Fibroblast of upper back skin (primary cell): ENCODE measurements at places on chromosomes 1 and 21.

DNA sequence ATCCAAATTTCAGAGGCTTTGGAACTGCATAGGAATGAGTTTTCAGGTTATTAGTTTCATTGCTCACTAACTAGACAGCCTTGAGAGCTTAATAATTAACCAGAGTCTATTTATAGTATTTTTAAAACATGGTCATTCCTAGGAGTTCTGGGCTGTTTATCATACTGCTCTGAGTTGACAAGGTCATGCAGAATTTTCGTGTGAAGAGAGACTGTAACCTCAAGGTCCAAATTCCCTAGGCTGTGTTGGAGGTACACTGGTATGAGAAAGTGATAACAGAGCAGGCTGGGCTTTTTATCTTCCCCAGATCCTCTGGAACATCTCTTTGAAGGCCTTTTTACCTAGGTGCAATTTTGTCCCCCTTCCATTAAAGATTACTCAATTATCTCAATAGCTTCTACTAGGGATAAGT, 736.3 kb downstream of the LTN1 start:
- DNase-seq: peak; percentile 32

DNA sequence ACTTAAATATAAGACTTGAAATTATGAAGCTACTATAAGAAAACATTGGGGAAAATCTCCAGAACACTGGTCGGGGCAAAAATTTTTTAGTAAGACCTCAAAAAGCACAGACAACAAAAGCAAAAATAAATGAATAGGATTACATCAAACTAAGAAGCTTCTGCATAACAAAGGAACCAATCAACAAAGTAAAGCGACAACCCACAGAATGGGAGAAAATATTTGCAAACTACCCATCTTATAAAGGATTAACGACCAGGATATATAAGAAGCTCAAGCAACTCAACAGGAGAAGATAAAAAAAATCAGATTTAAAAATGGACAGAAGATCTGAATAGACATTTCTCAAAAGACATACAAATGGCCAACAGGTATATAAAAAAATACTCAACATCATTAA, 19.1 kb downstream of the UCHL5 start:
- DNase-seq: no peak

DNA sequence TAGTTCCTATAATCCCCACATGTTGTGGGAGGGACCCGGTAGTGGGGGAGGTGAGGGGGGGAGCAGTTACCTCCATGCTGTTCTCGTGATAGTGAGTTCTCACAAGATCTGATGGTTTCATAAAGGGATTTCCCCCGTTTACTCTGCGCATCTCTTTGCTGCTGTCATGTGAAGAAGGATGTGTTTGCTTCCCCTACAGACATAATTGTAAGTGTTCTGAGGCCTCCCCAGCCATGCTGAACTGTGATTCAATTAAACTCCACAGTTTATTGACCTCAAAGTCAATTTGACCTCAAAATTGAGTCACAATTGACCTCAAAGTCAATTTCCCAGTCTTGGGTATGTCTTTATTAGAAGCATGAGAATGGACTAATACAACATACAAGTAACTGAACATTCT, 19.7 kb downstream of the DPH5 start:
- no peak for DNase-seq

- DNase-seq: no peak
These were observed 12.9 kb downstream of the C8A start for GRCh38 chr1:56867491-56867890.

- peak; percentile 83 for DNase-seq
These were observed 167.2 kb upstream of the HMCN1 start for GRCh38 chr1:185566995-185567394.

DNA sequence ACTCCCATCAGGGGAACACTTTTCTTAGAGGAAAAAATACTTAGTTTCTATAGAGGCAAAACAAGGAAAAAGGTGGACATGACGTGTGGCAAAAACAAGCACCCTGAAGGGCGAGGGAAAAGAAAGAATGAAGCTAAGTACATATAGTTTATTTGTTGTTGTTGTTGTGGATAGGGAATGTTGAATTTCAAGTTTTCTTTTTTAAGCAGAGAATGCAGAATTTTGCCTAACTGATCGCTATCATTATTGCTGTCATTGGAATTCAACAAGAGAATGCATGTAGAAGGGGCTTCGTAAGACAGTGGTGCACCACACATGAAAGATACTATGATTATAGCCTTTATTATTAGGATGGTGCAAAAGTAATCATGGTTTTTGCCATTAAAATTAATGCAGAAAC, 144.0 kb downstream of the LMO4 start:
- no peak for DNase-seq

DNA sequence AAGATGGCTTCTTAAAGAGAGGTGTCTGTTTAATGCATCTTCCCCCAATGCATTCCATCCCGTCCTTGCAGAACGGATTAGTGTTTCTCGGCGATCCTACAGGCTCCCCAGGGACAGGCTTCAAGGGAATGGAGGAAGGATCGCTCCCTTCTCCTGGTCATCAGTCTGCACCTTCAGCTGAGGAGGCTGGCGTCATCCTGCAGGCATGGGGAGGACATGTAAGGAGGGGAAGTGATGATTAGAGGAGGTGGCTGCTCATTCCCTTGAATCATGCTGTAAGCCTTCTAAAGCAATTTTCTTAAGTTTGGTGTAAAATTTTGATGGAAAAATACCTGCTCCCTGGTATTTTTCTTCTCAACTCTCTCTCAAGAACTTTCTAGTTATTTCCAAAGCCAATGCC, 603.6 kb downstream of the NPHP4 start:
- DNase-seq: no peak

DNA sequence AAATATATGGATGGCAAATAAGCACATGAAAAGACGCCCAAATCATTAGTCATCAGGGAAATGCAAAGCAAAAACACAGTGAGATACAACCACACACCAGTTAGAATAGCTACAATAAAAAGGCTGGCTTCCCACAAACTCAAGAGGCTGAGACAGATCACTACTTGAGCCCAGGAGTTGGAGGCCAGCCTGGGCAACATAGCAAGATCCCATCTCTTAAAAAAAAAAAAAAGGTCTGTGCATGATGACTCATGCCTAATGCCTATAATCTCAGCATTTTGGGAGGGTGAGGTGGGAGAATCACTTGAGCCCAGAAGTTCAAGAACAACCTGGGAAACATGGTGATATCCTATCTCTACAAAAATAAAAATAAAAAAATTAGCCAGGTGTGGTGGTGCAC, 19.8 kb downstream of the LDLRAD1 start:
- DNase-seq: no peak

DNA sequence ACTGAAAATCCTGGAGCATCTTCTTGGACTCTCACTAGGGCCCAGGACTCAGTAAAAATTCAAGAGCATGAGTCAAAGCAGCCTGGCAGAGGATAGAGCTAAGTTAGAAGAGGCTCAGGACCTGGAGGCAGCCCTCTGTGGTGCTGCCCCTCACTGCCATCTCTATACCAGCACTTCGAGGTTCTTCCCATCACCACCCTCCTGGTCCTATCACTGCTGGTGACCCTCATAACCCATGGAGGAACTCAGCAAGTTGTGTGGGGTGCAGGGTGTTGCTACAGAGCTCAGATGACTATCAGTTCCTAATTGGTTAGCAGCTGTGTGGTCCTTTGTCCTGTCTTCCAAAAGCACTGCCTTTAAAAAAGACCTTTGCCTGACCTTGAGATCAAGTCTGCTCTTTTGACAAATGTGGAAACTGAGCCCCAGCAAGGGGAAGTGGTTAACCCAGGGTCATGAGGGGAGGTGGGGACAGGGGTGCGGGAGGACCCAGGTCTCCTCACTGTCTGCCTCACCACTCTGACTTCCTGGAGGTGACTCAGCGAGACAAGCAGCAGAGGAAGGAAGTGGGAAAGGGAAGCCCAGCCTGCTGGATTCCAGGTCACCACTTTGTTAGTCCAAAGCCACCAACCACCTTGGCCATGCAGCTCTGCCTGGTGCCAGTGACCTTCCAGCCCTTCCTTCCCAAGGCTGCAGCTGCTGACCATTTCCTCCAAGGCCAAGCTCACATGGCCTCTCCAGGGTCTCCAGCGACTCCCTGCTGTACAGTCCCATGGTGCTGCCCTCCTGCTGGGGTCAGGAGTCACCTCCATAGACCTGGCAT, 199.4 kb upstream of the EDN2 start:
- peak; percentile 29 for DNase-seq

- DNase-seq: no peak
These were observed 11.5 kb downstream of the ARHGEF16 start for GRCh38 chr1:3465935-3466321.

GRCh38 chr1:22854688-22855565, 117.7 kb downstream of the LACTBL1 start:
- no peak for DNase-seq

DNA sequence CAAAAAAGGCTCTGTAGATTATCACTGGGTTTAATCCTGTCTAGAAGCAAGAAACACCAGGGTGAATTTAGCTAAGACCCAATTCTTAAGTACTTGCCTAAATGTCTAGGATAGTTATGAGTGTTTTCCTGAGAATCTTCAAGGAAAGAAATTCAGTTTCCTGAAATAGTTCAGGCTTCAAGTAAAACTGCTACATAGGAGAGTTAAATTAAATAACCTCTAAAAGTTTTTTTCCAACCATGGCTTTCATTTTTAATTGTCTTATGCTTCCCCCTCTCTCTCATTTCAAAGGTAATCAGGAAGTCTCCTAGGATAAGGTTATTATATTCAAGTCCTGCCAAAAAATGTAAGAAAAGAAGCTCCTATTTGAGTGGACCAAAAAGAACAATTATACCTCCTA, 46.7 kb upstream of the FBXO28 start:
- DNase-seq: no peak

- no peak for DNase-seq
These were observed 492 bp upstream of the PGM1 start for GRCh38 chr1:63592536-63593302.

- no peak for DNase-seq
These were observed 60.3 kb downstream of the SLC45A1 start for GRCh38 chr1:8378178-8378577.

GRCh38 chr1:25573961-25574360, 30.6 kb downstream of the LDLRAP1 start:
- no peak for DNase-seq

DNA sequence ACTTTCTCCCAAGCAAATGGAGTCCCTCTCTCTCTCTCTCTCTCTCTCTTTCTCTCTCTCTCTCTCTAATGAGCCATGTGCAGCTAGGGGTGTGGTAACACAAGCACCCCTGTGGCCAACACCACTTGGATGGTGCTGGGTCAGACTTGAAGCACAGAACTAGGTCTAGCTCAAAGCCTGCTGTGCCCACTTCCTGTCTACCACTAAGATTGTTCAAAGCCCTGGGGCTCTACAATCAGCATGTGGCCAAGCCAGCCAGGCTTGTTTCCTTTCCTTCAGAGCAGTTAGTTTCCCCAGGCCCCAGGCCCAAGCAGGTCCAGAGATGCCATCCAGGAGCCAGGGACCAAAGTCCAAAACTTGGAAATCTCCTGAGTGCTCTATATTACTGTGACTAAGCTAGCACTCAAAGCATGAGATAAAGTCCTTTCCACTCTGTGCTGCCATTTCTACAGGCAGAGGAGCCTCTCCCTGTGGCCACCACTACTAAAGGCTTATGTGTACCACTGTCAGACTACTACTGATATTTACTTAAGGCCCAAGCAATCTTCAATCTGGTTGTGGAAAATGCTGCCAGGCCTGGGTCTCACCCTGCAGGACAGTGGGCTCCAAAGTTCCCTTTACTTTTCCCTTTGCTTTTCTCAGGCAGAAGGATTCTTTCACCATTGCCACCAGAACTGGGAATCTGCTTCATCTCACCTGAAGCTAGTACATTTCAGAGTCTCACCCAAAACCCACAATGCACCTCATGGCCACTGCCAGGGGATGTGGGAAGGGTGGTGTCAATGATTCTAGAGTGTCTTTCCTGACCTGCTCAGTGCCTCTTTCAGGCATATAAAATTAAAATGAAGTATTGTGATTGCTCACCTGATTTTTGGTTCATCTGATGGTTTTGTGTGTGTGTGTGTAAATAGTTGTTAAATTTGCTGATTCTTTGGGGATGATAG, 999.5 kb downstream of the NCAM2 start:
- DNase-seq: no peak

- no peak for DNase-seq
These were observed 4.4 kb upstream of the HNRNPU start for GRCh38 chr1:244868484-244869363.

- DNase-seq: peak; percentile 39
These were observed at the start of gene DYNLT5 for GRCh38 chr1:66752000-66752592. Gene DYNLT5, plus strand, starts transcription at chr1:66752459. Its CDS starts 2,200 bp downstream, at chr1:66754659.

DNA sequence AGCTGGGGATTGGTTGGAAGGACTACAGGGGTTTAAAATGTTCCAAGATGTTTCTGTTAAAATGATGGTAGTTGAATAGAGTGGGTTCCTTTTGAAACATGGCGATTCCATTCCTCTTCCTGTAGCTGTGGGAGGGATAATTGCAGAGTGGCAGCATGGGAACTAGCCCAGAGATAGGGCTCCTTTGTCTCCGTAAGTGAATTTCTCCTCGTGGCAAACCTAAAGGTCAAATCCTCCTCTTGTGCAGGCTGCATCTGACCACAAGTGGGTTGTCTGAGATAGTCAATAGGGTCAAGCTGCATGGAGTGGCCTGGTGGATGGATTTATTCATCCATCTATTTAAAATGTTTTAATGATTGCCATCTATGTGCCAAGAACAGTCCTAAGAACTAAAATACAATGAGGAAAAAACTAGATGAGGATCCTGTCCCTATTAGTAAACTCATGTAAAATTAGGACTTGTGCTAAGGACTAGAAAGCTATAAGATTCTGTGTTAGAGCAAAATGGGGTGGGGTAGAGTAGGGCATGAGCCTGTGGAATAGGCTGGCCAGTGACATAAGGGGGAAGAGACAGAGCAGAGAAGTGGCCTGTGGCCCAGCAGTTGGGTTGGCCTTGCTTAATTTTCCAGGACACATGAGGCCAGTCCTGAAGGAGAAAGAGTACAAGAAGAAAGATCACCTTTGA, 89.1 kb upstream of the IVNS1ABP start:
- no peak for DNase-seq

DNA sequence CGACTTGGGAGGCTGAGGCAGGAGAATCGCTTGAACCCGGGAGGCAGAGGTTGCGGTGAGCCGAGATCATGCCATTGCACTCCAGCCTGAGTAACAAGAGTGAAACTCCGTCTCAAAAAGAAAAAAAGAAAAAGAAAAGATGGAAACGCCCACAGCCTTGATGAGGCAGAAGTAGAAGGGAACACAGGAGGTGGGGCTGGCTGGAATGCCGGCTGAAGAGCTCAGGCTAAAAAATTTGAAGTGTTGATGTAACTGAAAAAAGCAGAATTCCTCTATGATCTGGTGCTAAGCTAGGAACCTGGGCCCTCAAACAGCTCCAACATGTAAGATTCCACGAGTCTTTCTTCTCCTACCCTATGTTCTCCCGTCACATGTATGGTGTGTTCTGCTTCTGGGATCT, 53.6 kb downstream of the SLC66A1 start:
- DNase-seq: no peak

GRCh38 chr1:244628789-244629188, 24.1 kb upstream of the DESI2 start:
- no peak for DNase-seq

GRCh38 chr21:46141767-46142581, 13.4 kb downstream of the FTCD start:
- no peak for DNase-seq
